Activated CD4-positive, alpha-beta T cell treated with anti-CD3 and anti-CD28 coated beads for 24 hours (primary cell): ENCODE measurements at places on chromosomes 1 and 21.

GRCh38 chr21:25887646-25888306 lies 153.0 kb downstream of the GABPA start:
- no peak for DNase-seq

GRCh38 chr1:220441211-220441610 lies 86.7 kb upstream of the MARK1 start:
- no peak for DNase-seq

GRCh38 chr1:203281851-203282661 lies 23.3 kb upstream of the BTG2 start:
- no peak for DNase-seq

DNA sequence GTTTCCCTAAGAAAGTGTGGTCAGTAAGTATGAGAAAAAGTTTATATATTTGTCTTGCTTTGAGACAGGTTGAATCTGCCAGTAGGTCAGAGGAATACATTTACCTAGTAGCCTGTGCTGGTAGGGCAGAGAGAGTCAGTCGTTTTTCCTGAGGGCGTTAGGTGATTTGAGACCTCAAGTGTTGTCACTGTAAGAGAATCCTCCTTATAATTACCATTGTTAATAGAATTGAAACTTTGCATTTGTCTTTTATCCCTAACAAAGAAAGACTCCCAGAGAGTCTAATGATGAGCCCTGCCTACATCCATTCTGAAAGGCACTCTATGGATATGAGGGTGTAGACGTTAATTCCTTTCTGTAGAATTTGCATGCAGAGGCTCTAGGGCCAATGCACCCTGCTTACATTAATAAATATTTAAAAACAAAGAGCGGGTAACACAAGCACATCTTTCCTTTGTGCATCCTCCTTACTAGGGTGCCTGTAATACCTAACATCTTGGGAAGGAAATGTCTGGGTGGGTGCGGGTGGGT lies 16.4 kb downstream of the PBX1 start:
- DNase-seq: no peak

- DNase-seq: no peak
Observed at GRCh38 chr1:51752073-51752948, 126.2 kb downstream of the NRDC start.

DNA sequence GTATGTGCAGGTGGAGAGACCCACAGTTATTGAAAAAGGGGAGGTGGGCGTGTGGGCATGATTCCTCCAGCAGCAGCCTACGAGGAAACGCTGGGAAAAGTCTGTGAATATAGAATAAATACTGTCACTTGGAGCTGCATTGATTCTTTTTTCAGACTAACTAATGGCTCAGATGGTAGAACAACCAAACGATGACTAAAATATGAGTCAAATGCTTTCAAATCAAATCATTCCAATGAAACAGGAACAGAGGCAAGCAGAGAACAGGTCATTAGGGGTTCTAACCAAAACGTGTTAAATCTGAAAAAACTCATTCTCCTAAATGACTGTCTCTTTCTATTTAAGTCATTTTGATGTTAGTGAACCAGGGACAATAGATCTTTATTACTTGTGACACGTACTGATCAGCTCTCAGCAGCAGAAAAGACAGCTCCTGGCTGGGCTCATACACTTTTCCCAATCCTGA lies 35.1 kb upstream of the SEC16B start:
- no peak for DNase-seq

- DNase-seq: no peak
Observed at GRCh38 chr21:42799948-42800347, 79.4 kb downstream of the WDR4 start.

DNA sequence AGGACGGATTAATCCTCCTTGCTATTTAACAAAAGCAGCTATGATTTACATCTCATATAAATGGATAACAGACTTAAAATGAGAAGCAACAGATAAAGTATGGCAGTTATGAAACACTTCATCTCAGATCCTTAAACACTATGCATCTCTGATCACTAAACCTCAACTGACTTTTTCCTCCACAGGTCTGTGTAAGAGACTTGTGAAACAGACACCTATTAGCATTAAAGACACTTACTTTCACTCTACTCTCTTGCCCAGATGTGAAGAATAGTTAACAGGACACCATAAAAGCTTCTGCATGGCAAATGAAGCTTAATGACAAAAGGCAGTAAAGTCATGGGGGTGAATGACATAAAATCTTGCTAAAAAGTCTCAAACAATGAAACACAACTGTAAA lies 6.2 kb downstream of the LIN9 start:
- DNase-seq: no peak

DNA sequence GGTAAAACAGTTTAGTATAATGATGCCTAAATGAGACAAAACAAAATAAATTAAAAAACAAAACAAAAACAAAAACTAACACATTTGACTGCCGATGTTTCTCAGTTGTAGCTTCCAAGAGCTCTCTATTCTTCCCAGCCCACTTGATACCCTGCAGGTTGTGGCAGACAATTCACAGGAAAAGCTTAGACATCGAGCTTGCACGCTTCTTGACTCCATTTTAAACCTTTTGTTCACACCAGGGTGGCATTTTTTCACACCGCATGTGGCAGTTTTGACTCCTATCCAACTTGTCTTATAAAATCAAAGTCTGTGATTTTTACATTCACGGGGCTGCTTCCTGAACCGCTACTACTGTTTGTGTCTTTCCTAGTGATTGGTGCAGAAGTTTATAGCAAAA lies 575.9 kb downstream of the USP25 start:
- no peak for DNase-seq

- DNase-seq: no peak
Observed at GRCh38 chr1:36161641-36162531, 5.9 kb downstream of the MAP7D1 start.

DNA sequence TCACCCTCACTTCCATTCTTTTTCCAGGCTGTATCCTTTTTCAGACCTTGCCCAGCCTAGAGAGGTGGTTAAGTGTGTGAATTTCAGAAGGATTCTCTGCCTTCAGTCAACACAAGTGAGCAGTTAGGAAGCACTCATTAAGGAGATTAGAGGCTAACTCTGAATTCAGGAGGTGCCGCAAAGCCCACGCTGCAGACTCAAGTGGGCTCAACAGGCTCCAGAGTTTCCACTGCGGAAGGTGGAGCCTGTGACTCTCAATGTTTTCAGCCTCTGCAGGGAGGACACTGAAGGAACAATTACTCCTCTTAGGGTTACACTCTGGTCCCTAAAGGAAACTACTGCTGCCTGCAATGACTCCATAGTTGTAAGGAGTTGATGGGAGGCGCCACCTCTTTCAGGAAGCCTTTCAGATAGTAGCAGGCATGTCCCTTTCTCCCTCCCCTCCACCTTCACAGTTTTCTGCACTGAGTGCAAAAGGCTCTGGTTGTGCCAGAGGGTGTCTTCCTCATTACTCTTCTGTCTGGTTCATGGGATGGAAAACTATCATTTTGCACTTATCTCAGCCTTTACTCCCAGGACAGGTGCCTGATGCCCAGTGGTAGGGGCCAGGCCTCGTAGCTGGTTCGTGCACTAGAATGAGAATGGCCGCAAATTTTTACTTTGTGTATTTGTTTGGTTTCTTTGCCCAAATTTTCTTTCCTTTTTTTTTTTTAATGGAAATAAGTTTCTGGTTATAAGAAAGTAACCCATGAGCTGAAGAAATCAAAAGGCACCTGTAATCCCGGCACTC lies 55.2 kb upstream of the SELENON start:
- DNase-seq: no peak

DNA sequence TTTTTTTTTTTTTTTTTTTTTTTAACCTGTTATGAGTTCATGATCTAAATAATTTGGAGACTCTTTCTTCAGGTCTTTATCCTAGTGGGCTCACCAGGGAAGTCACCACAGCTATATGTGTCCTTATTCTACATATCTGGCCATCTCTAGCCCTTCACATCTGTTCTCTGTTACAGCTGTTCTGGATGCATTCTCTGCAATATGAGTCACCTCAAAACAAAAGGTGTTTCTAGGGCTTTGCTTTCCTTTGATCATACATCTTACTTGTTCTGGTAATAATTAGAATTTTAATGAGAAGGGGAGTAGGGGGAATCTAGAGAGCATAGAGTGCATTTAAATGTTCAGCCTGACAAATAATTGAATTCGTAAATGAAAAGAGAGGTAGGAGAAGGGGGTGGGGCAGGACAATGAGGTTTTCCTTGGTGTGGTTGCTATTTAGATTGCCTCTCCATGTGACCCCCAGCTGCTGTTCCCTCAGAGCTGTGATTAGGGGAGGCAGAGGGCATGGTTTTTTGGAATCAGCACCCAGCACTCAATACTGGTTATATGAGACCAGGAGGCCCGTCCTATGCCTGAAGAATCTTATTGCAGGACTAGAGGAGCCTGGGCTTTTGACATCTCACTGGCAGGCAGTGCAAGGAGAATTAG lies 8.0 kb downstream of the SYT6 start:
- no peak for DNase-seq

DNA sequence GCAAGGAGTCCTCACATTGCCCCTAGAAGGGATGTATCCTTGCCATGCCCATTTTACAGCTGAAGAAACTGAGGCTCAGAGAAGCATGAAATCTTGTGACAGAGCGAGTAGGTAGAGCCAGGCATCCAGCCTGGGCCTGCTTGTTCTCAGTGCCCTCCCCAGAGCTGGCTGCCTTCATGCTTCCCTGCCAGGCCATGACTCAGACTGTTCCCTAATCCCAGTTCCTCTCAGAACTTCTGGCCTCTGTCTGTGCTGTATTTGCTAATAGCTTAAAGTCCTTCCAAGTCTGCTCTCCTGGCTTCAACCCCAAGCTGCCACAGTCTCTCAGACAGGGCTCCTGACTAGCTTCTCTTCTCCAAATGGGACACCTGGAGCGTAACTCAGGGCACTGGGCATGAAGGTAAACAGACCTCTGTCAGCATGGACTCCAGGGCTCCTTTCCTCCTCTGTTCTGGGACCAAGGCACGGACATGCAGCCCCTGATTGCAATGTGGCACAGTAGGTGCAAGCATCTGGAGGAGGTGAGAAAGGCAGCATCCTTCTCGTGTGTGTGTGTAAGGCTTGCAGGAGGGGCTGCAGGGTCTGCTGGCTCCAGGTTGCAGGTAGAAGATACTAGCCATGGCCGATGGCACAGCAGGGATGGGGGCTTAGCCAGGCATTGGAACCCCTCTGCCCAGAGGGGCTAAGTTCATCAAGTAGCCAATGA lies 122.7 kb downstream of the HMGB4 start:
- DNase-seq: no peak

- no peak for DNase-seq
Observed at GRCh38 chr1:200493344-200493743, 83.5 kb upstream of the ZNF281 start.

GRCh38 chr21:18549214-18549905 lies 145.8 kb upstream of the TMPRSS15 start:
- no peak for DNase-seq

DNA sequence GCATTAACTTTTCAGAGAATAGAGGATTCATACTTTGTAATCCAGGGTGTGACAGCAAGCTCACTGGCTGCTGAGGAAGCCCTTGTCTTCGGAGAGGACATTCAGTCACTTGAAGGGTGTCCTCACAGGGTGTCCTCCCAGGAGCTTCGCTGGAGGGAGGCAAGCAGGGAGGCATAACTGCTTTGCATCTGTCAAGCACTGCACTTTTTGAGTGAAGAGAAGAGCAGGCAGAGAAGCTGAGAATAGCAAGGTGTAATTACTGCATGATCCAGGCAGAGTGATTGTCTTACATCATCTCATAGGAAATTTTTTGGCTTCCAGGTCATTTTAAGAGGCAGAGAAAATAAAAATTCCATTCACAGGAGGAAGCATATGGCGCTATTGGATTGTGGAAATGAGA lies 232.5 kb upstream of the ZP4 start:
- DNase-seq: no peak

DNA sequence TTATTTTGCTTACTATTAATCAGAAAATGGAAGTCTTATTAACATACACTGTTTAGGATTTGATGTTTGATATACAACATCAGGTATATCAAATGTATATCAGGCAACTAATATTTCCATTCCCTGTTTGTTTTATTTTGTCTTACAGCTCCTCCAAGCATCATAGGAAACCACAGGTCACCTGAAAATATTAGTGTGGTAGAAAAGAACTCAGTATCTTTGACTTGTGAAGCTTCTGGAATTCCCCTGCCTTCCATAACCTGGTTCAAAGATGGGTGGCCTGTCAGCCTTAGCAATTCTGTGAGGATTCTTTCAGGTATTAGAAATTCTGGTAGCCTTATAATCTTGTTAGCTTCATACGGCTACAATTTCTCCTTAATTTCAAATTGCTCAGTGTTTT lies 318.0 kb downstream of the TPR start:
- DNase-seq: no peak

GRCh38 chr1:170562646-170563338 lies 30.8 kb downstream of the GORAB start:
- DNase-seq: peak; percentile 4

- no peak for DNase-seq
Observed at GRCh38 chr1:11930571-11931445, 3.7 kb upstream of the PLOD1 start.

- no peak for DNase-seq
Observed at GRCh38 chr1:3524556-3525203, 70.2 kb downstream of the ARHGEF16 start.

GRCh38 chr1:116697548-116698243 lies 30.2 kb upstream of the IGSF3 start:
- DNase-seq: no peak

DNA sequence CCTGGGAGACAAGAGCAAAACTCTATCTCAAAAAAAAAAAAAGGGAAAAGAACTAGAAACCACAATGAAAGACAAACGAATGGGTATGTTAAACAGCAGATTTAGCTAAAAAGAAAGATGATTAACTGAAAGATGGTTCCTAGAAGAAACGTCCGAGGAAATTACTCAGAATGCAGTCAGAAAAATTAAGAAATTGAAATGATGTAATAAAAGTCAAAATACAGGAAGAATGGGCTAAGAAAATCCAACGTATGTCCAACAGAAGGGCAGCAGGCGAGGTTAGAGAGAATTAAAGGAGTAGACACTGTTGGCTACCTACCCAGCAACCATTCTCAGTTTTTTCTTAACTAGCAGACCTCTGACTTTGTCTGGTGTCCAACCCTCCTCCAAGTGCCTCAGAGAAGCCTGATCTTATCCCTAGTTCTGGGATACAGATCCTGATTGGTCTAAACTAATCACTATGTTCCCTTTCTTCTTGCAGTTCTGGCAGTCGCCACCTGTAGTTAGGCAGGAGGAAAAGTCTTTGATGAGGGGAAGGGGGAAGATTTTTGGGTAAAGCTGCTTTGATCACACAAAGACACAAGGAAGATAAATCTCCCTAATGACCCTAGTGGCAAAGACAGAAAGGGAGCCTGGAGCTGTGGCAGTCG lies 25.7 kb downstream of the GPR161 start:
- DNase-seq: no peak

GRCh38 chr21:36184545-36184944 lies 27.9 kb downstream of the DOP1B start:
- no peak for DNase-seq

- DNase-seq: no peak
Observed at GRCh38 chr1:13593511-13594131, 10.0 kb downstream of the PDPN start.

DNA sequence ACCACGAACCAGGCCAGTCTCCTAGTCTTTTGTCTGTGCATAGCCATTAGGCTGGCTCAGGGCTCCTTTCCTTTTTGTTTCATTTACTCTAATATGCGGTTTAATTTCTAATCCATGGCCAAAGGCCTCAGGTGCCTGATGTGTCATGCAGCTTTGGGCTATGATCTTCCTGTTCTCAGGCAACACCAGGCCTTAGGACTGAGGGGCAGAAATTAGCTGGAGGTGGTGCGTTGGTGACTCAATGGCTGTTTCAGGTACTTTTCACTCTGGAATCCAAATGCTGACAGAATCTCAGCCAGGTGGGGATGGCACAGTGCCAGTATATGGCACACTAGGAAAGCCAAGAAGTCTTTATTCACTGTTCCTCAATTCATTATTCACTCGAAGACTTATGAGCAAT lies 105.3 kb downstream of the CACNA1E start:
- no peak for DNase-seq
